CMK (cell line): ENCODE measurements at places on chromosomes 7 and 10.

GRCh38 chr10:82674036-82674435 lies 799.0 kb downstream of the NRG3 start:
- no peak for DNase-seq

- no peak for DNase-seq
Measured at GRCh38 chr7:104469166-104469820, 140.9 kb downstream of the LHFPL3 start.

- no peak for DNase-seq
Measured at GRCh38 chr7:142338633-142339501, 81.0 kb upstream of the PRSS58 start.

- DNase-seq, result no peak
Measured at GRCh38 chr7:39969431-39969830, 19.4 kb downstream of the CDK13 start.

DNA sequence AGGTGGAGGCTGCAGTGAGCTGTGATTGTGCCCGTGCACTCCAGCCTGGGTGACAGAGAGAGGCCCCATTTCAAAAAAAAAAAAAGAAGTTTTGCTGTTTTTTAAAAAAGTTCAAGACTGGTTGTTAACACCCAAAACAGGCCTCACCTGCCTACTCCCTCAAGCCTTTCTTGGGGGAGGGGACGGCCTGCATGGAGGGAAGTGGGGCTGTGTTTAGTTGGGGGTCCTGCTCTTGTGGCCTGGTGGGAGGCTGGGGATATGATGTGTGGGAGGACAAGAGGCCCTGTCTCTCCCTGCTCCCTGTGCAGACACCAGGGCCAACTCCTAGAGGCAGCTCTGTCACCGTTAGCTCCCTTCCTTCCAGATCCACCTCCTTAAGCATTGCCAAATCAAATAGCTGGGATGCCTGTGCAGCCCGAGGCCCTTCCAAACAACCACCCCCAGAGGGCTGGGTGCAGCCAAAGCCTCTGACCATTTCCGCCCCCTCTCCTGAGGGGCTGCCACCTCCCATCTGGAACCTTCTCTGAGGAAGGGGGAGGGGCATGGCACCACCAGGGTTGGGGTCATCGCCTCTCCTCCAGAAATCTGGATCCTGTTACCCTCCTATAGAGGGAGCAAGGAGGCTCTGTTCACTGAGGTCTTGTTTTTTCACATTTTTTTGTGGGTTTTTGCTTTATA lies 32.9 kb upstream of the ANKRD2 start:
- no peak for DNase-seq

DNA sequence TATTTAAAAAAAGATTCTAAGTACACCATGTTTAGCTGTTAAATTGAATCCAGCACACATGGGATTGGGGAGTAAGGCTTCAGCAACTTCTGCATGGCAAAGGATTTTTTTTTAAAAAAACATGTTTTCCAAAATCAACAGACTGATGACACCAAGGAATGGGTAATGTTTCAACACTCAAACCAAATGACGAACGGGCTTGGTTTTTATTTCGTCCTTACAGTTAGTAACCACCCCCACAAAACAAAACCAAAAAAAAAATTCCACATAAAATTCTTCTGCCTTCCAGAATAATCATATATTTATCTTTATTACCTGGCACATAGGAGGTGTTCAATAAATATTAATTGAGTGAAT lies 45.7 kb downstream of the ICA1 start:
- DNase-seq, result no peak

- DNase-seq, result no peak
Measured at GRCh38 chr7:114956702-114957101, 34.8 kb downstream of the MDFIC start.

DNA sequence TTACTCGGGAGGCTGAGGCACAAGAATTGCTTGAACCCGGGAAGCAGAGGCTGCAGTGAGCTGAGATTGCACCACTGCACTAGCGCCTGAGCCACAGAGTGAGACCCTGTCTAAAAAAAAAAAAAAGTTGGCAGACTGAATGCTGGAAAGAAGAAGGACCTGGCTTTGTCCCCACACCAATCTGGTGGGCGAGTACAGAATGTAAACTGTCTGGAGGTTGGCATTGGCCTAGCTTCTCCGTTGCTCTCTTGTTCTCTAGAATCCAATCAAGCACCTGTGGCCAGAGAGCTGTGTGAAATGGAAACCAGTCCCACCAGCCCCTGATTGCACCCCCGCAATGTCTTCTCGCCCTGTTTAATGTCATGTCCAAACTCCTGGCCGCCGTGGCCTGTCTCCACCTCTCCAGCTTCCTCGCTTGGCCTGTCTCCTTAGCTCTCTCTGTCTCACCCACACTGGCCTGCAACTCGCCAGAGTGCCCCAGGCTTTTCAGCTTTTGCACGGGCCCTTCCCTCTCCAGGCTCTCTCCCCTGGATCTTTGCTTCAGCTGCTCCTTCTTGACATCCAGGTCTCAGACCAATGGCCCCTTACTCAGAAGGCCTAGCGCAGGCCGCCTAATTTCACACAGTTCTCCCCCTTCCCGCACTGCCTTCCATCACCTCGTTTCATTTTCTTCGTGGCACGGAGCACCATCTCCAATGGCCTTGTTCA lies 670 bp upstream of the AGK start:
- no peak for DNase-seq

- no peak for DNase-seq
Measured at GRCh38 chr10:130576427-130576826, 440.2 kb downstream of the GLRX3 start.

DNA sequence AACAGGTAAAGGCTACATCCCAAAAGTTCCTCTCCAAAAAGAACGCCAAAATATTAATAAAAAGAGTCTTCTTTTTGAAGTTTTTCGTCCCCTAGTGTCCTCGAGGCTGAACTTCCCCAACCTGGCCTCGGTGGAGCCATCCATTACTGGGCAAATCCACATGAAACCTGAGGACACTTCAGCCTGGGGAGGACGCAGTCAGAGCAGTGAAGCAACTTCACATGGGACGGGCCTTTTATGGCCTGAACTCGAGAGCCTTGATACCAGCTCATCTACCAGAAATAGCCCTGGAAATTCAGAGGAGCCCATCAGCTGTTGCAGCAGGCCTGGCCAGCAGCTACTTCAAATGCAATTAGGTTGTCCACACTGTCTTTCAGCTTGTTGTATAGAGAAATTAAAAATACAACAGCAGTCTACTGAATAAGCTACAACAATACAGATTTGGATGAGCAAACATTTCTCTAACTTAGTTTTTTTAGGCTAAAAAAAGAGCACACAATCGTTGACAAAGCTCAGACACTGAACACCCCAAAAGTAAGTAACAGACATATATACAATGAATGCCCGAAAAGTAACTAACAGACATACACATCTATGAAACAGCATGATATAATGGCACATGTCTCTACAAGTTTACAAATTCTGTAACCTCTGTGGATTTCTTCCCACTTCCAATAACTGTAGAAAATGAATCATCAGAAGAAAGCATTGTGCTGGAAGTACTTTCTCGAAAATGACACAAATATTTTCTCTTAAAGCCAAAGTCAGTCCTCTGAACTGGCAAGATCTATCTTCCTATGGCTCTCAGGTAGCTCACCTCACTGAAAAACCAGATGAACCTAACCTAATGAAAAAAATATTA lies at the start of gene SVIL:
SVIL (minus strand) TSS at position 208 of the 862 bp plus-strand sequence. CDS start 79,913 bp downstream, outside the sequence.
- no peak for DNase-seq

DNA sequence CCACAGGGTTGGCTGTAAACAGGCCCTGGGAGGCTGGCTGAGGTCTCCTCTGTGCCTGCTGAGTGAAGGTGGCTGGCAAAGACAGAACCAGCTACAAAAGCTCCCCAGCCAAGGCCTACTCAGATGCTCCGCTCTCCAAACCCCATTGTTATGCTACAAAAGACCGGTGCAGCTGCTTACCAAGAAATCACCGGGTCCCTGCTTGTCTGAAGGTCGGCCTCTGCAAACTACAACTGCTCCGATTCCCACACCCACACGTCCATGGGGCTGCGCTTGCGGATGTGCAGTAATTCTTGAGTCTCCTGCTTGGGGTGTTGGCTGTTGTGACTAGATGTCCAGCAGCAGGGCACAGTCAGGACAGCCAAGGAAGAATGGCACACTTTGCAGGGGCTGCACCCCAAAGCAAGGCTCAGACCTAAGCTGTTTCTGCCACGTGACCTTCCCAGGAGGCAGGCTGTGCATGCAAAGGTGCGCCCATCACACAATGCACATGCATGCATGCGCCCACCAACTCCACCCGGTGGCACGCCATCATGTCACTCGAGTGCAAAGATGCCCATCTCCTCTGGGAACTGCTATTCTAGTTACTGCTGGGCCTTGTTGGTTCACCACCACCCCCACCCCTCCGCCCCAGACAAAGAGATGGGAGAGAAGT lies 97.8 kb downstream of the OAT start:
- no peak for DNase-seq

GRCh38 chr10:33129141-33129995 lies 171.3 kb upstream of the ITGB1 start:
- DNase-seq, result no peak

- DNase-seq, result no peak
Measured at GRCh38 chr7:141201145-141201885, 127.5 kb downstream of the TMEM178B start.
